ENCODE measurements at places on chromosomes 1 and 21. TPM values are rescaled to one million over a fixed set of nuclear protein-coding genes. Genes with fewer than 3 reads are reported as not detected.

The KAZN gene
- total RNA-seq = 0.39 TPM

GRCh38 chr1:60068393-60069045 lies 5.1 kb downstream of the C1orf87 start:
- no peak for DNase-seq

DNA sequence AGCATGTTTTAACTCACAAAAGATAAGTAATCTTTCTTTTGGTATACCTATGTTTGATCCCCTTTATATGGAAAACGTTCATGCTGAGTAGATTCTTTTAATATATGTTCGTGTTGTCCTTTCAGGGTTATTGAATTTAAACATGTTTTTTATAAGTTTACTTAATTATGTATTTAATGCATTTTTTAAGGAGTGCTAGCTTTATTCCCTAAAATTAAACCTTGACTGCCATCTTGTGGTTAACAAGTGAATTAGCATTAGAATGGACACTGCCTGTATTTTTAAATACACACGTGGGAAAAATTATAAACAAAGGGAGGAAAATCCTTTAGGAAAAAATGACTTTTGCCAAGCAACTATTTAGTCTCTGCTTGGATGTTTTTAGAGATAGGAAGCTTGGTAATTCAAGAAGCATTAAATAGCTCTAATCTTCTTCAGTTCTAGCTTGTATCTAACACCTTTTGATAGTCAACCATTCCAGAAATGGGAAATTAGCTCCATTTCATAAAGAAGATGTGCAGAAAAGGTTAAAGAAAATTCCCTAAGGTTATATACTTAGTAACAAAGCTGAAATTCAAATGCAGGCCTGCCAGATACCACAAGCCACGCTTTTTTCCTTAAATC lies 43.0 kb downstream of the UBE2U start:
- peak; percentile 54 for DNase-seq

- no peak for DNase-seq
Measured at GRCh38 chr21:37058261-37058660, 14.6 kb downstream of the PIGP start.

DNA sequence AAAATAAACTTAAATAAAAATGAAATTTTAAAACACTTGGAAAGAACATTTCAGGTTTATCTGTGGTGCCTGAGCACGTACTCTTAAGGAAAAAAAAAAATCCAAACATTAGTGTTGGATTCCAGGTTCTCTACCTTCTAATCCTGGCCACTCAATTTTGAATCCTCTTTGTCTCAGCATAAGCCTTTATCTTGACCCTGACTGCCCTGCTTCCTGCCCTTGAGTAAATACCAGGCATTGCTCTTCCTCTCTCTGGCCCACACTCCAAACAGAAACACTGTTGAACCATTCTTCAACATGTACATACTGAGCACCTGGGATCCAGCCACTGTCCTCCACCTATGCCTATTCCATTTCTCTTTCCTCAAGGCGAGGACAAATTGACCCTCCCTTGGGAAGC lies 11.4 kb upstream of the VANGL1 start:
- DNase-seq = no peak

Data from B cell (primary cell).